ENCODE measurements at places on chromosomes 5 and 9.

- DNase-seq = no peak
These were observed 6.5 kb upstream of the INSL6 start for GRCh38 chr9:5191985-5192384.

GRCh38 chr5:62692946-62693713 lies 114.5 kb downstream of the LRRC70 start:
- DNase-seq = no peak

- DNase-seq = no peak
These were observed 7.7 kb upstream of the PBX3 start for GRCh38 chr9:125739436-125739835.

GRCh38 chr9:95363051-95363841 lies 45.7 kb upstream of the FANCC start:
- no peak for DNase-seq

DNA sequence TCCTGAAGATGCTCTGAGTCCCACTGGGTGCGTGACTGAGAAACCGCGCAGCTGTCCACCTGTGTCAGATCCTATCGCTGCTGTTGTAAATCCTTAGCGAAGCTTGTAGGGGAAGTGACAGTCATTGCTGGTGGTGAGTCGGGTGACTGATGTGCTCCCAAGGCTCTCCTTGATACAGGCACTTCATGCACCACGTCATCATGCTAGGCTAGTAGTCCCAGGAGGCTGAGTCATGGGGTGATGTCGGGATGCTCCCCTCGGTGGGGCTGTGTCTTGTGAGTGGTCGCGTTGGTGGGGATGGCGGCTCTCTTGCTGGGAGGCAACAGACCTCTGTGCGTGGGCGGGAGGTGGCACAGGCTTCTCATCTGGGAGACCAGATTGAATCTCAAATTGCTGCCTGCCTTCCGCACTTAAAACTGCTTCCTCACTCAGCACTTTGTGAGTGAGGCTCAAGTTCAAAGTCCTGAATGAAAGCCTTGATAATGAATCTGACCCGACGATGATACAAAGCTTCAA lies 84.7 kb downstream of the CSNK1A1 start:
- no peak for DNase-seq

DNA sequence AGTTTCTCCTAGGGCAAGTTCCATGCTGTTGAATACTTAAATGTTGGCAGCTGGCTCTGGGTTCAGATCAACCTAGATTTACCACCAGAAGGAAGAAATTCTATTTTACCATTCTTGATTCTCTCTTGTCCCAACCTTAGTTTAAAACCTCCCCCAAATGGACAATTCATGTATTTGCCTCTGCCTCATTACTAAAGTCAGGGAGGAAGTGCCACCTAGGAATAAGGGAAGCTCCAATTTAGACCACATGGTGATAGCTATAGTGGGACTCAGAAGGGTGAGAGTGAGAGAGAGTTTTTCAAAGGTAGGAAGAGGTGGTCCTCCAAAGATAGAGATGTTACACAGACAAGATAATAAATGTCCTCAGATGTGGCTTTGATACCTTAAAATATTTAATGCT lies 53.4 kb upstream of the PAM start:
- no peak for DNase-seq

GRCh38 chr9:134559013-134559412 lies 82.6 kb upstream of the COL5A1 start:
- DNase-seq = no peak

- DNase-seq = no peak
These were observed 3.4 kb downstream of the CEMIP2 start for GRCh38 chr9:71764891-71765290.

- no peak for DNase-seq
These were observed 328.9 kb downstream of the NR2F1-AS1 start for GRCh38 chr5:93252165-93252564.

- DNase-seq = no peak
These were observed 21.9 kb downstream of the CD14 start for GRCh38 chr5:140611020-140611521.

- no peak for DNase-seq
These were observed 55.6 kb downstream of the ATPSCKMT start for GRCh38 chr5:10194083-10194482.

DNA sequence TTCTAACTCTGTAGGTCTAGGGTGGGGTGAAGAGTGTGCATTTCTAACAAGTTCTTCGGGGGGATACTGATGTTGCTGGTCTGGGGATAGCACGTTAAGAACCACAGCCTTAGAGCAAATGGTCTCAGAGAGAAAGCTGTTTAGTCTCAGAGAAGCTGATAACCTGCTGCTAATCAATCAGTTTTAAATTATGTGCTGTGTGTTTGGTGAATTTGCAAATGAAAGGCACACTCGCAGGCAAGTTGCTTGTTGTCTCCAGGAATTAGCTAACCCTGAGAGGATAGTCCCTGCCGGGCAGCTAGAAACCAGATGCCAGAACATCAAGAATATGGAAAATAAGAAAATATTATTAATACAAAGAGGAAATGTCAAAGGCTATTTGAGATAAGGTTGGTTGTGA lies 79.2 kb downstream of the DMRT2 start:
- DNase-seq = no peak

GRCh38 chr9:72305102-72305546 lies 59.9 kb downstream of the ZFAND5 start:
- DNase-seq = peak; percentile 51

DNA sequence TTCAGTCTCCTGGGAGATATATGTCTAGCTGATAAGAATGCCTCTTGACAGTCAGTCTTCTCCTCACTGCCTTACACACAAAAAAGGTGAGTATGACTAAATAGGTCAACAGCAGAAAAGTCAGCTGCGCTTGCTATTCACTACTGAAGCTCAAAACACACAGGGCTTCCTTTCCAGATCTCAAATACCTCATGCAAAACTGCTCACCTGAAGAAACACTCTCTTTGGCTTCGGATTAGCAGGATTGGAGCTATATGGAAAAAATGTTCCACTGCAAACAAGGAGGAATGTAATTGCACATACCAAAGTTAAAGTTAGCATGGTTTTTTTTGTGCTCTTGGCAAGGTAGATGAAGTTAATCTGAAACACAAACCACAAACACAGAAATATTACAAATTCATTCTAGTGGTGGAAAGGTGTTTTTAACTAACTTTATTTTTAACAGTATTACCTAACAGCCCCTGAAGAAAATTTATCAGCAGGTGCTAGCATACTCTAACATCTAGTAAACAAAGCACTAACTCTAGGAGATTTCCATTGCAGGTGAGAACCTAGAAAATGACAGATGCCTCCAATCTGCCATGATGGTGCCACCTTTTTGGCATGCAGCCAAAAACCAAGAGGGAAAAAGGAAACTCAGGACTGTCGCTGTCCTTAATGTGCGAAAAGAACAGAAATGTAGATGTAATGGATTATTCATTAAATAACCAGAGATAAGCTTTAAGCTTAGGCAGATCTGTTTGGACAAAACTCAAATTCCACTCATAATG lies 31.8 kb downstream of the ERMP1 start:
- DNase-seq = no peak

DNA sequence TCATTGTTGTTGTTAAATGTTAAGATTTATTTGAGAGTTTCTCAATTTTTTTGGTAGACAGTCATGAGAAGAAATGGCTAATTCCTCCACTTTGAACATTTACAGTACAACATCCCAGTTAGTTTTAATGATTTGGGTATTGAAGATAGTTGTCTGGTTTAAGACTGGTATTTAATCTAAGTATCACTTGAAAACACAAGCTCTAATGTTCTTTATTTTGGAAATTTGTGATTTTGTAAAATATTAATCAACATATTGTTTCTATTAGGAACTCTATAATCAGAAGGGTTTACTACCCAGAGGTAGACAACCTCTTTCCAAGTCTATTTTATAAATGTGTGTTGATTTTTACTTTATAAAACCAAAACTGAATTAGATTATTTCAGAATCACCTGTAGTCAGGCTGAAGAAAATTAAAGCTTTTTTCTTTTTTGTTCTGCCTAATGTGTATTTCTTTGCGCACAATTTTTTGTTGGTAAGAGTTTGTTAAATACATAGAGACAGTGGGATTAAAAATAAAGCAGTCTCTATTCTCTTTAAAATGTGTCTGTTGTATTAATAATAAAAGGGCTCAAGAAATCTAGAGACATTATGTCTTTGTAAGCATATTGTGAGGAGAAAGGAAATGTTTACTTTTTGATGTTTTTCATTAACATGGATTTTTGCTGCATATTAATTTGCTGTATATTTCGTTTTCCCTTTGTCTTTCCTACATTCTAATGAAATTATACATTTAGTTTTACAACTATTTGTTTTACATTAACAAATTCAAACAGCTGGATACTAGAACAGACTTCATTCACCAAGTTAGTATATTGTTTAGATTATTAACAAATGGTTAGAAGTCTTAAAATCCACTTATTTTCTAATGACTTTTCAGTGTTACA lies 3.9 kb upstream of the PURA start:
- DNase-seq = no peak

GRCh38 chr9:89536600-89536999 lies 38.7 kb upstream of the SEMA4D start:
- no peak for DNase-seq

GRCh38 chr5:94467346-94467953 lies 151.0 kb downstream of the KIAA0825 start:
- DNase-seq = no peak

DNA sequence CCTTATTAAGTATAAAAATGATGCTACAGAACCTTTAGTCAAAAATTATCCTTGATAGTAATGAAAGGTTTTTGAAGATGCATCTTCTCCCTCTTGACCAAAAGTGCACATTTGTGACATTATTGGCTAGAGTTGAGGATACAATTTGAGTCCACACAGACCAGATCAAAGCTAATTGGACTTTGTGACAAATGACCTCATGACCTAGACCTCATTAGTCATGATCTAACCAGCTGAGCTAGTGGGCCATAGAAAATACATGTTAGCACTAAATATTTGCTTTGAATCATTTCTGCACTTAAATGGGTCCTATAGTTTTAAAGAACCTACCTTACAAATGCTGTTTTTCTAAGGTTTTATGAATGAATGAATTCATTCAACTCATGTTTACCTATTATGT lies 182.1 kb downstream of the RFX3 start:
- no peak for DNase-seq

DNA sequence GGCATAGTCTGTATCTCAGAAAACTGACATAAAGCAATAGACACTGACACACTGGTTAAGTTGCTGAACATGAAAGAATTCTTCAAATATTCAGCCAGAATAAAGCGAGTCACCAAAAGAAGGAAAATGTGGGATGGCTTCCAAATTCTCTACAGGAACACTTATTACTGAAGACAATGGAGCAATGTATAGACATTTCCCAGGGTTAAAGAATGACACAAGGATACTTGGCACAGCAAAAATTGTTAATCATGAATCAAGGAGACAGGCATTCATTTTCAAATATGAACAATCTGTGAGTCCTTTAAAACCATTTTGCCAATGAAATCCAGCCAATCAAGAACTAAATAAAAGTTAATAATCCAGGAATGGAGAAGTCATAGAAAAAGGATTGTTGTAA lies 92.5 kb downstream of the MTX3 start:
- no peak for DNase-seq

- peak; percentile 16 for DNase-seq
These were observed 40.6 kb downstream of the TMEM174 start for GRCh38 chr5:73213566-73213998.

DNA sequence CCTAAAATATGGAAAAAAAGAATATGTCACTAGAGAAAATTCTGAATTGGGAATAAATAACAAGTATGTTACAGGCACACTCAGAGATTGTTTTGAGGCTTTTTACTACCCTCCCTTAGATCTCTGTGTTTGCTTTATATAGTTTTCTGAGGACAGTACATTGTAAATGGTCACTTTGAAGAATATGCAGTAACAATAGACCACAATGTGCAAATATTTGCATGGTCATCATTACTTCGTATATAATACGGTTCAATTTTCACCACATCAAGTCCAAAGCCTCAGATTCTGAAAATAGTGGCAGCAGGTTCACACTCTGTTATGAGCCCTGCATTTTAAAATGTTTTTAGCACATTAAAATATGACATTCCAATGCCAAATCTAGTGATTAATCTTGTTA lies 238.6 kb downstream of the ADAMTS6 start:
- DNase-seq = no peak

DNA sequence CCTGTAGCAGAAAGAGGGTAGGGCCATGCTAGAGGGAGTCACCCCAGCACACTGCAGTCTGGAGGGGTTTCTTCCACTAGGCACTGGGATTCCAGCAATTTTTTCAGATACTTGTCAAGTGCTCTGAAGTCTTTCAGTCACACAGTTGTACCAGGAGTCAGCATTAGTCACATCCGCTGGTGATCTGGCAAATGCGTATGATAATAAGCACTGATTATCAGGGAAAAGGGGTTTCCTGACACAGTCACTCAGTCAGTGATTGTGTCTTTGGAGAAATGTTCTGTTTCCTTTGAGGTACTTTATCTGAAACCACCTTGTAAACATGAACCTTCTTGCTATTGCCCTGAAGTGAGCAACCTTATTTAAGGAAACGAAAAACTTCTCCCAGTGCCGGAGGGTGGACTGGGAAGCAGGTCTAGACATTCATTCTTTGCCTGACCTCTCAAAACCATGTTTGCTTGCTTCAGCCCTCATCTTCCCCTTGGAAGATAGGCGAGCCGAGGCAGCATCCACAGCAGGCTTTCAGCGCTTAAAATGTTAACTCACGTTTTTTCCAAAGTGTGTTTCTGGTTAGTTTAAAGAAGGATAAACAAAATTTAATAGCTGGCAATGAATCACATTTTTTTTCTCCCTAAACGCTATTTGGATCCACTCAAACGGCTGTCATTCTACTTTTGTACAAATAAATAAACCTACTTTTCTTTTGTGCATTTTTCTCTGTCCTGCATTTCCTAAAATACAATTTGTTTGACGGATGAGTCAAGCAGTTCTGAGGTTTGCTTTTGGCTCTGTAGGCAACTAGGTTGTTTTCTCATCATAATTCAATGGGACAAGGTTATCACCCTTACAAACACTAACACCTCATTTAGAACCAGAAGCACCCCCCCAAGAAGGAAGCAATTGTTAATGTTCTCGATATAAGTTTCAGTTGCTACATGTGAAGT lies 77.7 kb downstream of the FOXD1 start:
- no peak for DNase-seq

GRCh38 chr9:91844190-91844589 lies 105.8 kb downstream of the ROR2 start:
- no peak for DNase-seq

- DNase-seq = no peak
These were observed 105.9 kb downstream of the DPYSL3 start for GRCh38 chr5:147403651-147404640.

DNA sequence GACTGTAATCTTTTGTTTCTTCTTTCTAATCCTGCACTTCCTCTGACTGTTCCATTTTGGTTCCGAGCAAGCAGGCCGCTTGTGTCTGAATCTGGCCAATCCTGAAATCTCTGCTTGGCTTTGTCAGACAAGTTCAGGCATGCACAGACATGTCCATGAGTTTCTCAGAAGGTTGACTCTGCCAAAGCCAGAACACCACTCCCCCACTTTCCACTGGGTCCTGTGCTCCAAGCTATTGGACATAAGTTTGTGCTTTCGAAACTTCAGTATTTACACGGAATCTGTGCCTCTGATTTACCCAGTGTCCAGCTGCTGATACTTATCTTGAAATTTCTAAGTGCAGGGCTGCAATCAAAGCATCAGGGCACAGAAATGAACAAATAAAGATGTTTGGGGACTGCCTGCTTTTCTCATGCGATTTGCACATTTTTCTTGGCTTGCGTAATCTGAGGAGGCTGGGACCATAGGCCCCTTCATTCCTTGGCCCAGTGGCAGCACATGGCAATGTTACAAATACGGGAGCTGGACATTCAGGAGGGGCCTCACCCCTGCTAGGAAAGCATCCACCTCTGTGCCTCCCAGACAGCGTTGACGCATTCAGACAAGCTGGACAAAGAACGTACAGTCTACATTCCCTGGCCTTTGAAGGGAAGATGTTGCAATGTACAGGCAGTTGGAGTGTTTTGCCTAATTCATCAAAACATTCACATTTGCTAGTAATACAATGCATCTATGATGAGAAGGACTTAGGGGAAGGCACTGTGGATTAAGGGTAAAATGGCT lies 209.2 kb upstream of the PAPPA start:
- no peak for DNase-seq

Data from stimulated activated naive B cell treated with anti-CD40 and anti-IgM and Interleukin-4, amounts not matched to agents 10 μg/mL and 1 μg/mL and 100 μg/mL, for 72 hours (primary cell).